ENCODE measurements at places on chromosomes 12 and 14. TPM values are rescaled to one million over a fixed set of nuclear protein-coding genes. Genes with fewer than 3 reads are reported as not detected.

SIX4 gene
- 2.8 TPM for total RNA-seq

MAP3K9 gene
- 6.1 TPM for total RNA-seq

RNF31 gene
- 20.9 TPM for total RNA-seq

INSM2 gene
- total RNA-seq, result 0.05 TPM

SERPINA9 gene
- total RNA-seq, result not detected

PPM1H gene
- total RNA-seq, result 7.8 TPM

KRT6A gene
- 6.5 TPM for total RNA-seq

C12orf50 gene
- total RNA-seq, result not detected

LRFN5 gene
- total RNA-seq, result not detected

RNASE7 gene
- total RNA-seq, result not detected

SEC23A gene
- total RNA-seq, result 88.0 TPM

CD163 gene
- 0.15 TPM for total RNA-seq

SPTSSA gene
- total RNA-seq, result 26.3 TPM

PPP1R36 gene
- total RNA-seq, result 0.29 TPM

SPX gene
- 3.6 TPM for total RNA-seq

TAS2R19 gene
- not detected for total RNA-seq

PDZRN4 gene
- not detected for total RNA-seq

VDR gene
- 3.0 TPM for total RNA-seq

GPX2 gene
- total RNA-seq, result 195 TPM

MFAP5 gene
- 0.06 TPM for total RNA-seq

AQP5 gene
- not detected for total RNA-seq

KLRD1 gene
- total RNA-seq, result not detected

RAB5B gene
- 24.4 TPM for total RNA-seq

MYL2 gene
- total RNA-seq, result 0.39 TPM

AMDHD1 gene
- 1.9 TPM for total RNA-seq

AHNAK2 gene
- 231 TPM for total RNA-seq

TAS2R14 gene
- 0.61 TPM for total RNA-seq

GLT8D2 gene
- 0.25 TPM for total RNA-seq

IRAK3 gene
- total RNA-seq, result 1.0 TPM

C14orf132 gene
- total RNA-seq, result 4.3 TPM

CLIP1 gene
- 29.5 TPM for total RNA-seq

CLEC4D gene
- not detected for total RNA-seq
